ENCODE measurements at places on chromosomes 2 and 18. TPM values are rescaled to one million over a fixed set of nuclear protein-coding genes. Genes with fewer than 3 reads are reported as not detected.

DNA sequence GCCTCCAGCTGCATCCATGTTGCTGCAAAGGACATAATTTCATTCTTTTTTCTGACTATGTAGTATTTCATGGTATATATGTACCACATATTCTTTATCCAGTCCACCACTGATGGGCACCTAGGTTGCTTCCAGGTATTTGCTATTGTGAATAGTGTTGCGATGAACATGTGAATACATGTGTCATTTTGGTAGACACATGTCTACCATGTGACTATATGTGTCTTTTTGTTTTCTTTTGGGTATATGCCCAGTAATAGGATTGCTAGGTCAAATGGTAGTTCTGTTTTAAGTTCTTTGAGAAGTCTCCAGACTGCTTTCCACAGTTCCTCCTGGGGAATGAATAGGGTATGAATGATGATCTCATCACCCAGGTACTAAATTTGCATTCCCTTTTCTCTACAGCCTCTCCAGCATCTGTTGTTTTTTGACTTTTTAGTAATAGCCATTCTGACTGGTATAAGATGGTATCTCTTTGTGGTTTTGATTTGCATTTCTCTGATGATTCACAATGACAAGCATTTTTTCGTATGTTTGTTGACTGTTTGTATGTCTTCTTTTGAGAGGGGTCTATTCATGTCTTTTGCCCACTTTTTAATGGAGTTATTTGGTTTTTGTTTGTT, 35.6 kb upstream of the FEZ2 start:
- DNase-seq, result no peak

- no peak for DNase-seq
These were observed 14.7 kb downstream of the USP34 start for GRCh38 chr2:61456070-61456745.

- DNase-seq, result no peak
These were observed 40.6 kb upstream of the PGAP1 start for GRCh38 chr2:196967116-196967515.

DNA sequence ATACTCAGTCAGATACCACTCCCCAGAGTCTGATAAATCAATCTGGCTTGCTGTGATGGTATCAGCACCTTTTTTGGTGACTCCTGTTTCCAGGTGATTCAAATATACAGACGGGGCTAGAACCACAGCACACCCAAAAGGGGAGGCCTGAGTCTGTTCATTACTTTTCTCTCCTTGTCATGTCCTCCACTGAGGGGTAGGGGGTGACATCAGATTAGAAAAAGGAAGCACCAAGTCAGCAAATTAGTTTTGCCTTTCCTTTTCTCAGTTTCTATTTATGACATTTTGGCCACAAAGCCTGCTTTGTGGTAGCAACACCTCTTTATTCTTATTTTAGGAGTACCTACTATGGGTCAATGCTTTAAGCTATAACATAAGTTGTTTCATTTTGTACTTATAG, 127.4 kb downstream of the CCDC102B start:
- no peak for DNase-seq

- no peak for DNase-seq
These were observed 3.0 kb upstream of the MARCHF4 start for GRCh38 chr2:216375286-216375685.

DNA sequence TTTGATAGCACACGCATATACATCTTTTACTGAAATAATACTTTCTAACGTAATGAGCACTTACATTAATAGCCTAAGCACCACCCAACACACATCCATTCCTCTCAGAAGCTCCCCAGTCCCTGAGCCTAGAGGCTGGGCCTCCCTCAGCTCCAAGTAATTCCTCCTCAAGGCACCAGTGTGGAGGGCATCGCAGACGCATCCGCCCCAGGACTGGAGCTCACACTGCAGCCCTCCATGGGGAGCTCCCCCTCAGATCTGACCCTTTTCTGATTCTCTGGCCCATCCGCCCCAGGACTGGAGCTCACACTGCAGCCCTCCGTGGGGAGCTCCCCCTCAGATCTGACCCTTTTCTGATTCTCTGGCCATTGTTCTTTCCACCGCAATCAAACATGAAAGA, 60.4 kb upstream of the SNTG2 start:
- no peak for DNase-seq

DNA sequence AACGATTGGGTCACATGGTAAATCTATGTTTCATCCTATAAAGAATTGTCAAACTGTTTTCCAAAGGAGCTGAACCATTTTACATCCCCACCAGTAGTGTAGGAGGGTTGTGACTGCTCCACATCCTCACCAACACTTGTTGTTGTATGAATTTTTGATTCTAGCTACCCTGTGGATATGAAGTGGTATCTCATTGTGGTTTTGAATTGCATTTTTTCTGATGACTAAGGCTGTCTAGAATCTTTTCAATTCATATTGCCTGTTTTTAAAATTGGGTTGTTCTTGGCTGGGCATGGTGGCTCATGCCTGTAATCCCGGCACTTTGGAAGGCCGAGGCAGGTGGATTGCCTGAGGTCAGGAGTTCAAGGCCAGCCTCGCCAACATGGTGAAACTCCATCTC, 44.5 kb downstream of the TXNL1 start:
- DNase-seq, result no peak

- no peak for DNase-seq
These were observed 529.1 kb upstream of the MEX3C start for GRCh38 chr18:51726614-51727013.

- DNase-seq, result no peak
These were observed 31.0 kb upstream of the KCNF1 start for GRCh38 chr2:10880586-10881321.

- no peak for DNase-seq
These were observed 3.5 kb upstream of the PPP1CB start for GRCh38 chr2:28748176-28748575.

- no peak for DNase-seq
These were observed 46.3 kb downstream of the MYO1B start for GRCh38 chr2:191291471-191291870.

NT5C1B gene
- not detected for polyA plus RNA-seq

COLEC12 gene
- 55.1 TPM for polyA plus RNA-seq

MROH2A gene
- polyA plus RNA-seq, result not detected

RAB12 gene
- 25.6 TPM for polyA plus RNA-seq
